ENCODE measurements at places on chromosomes 5 and 9.

GRCh38 chr5:136149891-136150290, 17.2 kb downstream of the SMAD5 start:
- no peak for DNase-seq

- DNase-seq: no peak
These were observed 128.5 kb upstream of the CDH10 start for GRCh38 chr5:24773261-24773660.

DNA sequence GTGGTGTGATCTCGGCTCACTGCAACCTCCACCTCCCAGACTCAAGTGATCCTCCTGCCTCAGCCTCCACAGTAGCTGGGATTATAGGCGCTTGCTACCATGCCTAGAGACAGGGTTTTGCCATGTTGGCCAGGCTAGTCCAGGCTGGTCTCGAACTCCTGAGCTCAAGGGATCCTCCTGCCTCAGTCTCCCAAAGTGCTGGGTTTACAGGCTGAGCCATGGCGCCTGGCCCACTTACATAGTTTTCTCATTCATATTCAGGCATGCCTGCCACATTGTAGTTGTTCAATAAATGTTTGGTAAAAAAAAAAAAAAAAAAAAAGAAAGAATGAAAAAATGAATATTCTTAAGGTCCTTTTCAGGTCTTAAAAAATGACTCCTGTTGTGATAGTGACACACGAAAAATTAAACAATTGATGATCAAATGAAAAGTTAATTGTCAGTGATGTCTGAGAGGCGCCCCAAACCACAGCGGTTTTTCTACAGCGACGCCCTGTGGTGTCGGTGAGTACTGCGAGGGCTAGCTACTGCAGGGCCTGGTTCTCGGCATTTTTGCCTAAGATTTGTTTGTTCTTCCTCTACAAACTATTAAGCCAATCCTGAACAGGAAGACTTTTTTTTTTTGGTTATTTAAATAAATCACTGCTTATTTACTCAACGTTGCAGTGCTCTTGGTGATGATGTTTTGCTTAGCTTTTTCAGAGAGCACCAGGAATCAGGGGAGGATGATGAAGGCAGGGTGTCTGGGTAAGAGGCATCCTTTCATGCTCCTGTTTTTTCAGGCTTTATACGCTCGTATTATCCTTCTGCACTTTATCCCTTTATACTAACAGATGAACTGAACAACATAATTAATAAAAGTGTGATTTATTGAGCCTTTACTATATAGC, 67.0 kb upstream of the DPYSL3 start:
- DNase-seq: no peak

DNA sequence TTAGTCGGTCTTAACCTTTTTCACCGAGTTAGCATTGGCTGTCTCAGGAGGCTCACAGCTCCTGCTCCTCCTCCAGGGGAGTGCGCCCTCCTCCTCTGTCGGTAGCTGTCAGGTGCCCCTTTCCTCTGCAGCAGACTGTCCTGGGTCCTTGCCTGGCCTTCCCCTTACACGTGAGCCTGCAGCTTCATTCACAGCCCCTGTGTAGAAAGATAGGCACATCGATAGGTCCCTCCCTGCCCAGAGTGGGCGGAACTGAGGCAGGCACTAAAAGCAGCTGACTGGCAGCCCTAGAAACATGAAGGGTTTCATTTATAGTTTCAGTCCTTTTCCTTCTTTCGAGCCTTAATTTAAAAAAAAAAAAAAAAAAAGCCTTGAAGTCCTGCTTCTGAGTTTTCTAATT, 17.2 kb downstream of the TENT4A start:
- peak; percentile 12 for DNase-seq

DNA sequence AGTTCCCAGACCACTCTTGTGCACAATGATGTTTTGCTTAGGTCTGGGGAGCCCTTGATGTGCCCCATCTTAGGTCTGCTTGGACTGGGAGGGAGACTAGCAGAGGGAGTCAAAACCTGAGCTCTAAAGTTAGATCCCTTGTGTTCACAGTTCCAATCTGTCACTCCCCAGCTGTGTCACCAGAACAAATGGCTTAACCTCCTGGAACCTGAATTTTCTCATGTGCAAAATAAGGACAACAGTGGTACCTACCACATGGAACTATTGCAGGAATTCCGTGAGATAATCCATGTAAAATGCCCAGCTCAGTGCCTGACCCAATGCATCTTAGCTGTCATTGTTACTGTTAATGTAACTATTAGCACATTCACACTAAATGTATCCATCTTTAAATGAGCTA, 45.5 kb downstream of the GALNT10 start:
- no peak for DNase-seq

DNA sequence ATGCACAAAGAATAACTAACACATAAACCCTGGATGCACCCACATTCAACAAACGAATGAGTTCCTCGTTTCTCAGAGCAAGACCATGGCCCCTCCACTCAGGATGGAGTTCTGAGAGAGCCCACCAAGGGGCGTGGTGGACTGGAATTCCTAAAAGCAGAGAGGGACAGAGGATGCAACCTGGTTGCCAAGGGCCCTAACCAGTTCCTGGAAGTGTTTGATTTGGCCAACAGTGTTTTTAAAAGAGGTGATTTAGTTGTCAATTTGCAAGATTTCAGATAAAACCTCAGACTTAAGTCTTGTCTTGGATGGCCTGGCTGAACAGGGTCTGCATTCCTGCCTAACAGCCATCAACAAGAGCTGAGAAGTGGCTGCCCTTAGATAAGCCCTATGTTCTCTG, 34.4 kb downstream of the GLRA1 start:
- no peak for DNase-seq

DNA sequence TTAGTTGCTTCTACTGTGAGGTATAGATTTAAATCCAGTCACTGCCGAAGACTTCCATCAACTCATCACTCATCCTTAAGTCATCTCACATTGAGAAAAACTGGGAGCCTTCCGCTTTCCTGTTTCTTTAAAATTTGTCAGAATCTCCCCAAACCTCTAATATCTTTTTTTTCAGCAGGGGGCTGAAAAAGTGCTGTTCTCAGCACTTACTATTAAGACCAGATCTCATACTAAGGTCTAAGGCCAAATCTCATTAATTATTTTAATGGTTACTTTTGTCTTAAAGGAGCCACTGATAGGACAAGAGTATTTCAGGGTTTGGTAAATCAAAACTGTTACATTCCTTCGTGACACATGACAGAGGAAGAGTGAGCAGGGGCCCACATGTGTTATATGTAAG, 134.6 kb upstream of the PRSS3 start:
- DNase-seq: no peak

DNA sequence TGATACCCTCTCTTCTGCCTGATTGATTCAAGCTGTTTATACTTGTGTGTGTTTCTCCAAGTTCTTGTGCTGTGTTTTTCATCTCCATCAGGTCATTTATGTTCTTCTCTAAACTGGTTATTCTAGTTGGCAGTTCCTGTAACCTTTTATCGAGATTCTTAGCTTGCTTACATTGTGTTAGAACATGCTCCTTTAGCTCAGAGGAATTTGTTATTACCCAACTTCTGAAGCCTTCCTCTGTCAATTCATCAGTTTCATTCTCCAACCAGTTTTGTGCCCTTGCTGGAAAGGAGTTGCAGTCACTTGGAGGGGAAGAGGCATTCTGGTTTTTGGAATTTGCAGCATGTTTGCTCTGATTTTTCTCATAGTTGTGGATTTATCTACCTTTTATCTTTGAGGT, 126.2 kb upstream of the FTMT start:
- no peak for DNase-seq

- no peak for DNase-seq
These were observed 55.6 kb upstream of the FCN2 start for GRCh38 chr9:134825025-134825424.

GRCh38 chr9:19642256-19642655, 146.6 kb downstream of the SLC24A2 start:
- DNase-seq: no peak

GRCh38 chr5:22372376-22372775, 480.8 kb downstream of the CDH12 start:
- DNase-seq: no peak

GRCh38 chr9:83307066-83307724, 231.0 kb downstream of the FRMD3 start:
- no peak for DNase-seq

- no peak for DNase-seq
These were observed 6.3 kb downstream of the QSOX2 start for GRCh38 chr9:136239135-136239982.

DNA sequence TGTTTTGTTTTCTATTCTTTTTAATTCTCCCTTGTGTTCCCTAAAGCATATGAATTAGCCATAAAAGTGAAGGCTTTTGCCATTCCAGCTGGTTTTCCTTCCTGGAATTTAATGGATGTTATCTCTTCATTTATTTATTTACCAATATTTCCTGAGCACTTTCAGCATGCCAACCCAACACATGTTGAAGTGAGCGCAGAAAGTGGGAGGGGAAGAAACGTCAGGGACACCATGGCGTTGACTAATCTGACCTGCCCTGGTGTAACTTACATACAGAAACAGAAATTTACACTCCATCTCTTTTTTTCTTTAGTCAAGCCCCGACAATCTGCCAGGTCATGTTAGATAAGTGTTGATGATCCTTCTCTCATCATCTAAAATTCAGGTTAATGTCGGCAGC, 247.5 kb downstream of the PCSK5 start:
- DNase-seq: no peak

GRCh38 chr9:137371946-137372651, 50.9 kb downstream of the EXD3 start:
- no peak for DNase-seq

DNA sequence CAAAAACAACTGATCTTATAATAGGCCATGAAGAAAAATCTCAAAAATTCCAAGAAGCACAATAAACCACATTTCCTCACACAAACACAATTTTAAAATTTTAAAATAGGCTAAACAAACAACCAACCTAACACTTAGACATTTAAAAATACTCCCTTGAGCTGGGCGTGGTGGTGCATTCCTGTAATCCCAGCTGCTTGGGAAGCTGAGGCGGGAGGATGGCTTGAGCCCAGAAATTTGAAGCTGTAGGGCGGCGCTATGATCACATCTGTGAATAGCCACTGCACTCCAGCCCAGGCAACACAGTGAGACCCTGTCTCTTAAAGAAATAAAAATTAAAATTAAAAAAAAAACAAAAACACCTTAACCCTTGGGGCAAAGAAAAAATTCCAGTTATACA, 36.9 kb upstream of the TESK1 start:
- no peak for DNase-seq

DNA sequence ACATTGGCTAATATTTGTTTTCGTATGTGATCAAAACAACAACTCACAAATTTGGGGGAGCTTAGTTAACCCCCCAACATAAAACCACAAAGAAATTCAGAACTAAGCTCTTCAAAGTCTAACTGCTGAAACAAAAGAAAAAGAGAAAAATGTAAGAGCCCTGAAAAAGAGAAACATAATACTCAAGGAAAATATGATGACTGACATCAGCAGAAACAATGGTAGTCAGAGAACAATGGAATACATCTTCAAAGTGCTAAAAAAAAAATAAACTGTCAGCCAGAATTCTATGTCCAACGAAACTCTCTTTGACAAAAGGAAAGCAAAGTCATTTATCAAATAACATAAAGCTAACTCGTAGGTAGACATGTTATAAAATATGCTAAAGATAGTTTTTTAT, 566.3 kb upstream of the GRAMD2B start:
- no peak for DNase-seq

GRCh38 chr5:150304481-150305081, 1.9 kb upstream of the ARSI start:
- DNase-seq: no peak

DNA sequence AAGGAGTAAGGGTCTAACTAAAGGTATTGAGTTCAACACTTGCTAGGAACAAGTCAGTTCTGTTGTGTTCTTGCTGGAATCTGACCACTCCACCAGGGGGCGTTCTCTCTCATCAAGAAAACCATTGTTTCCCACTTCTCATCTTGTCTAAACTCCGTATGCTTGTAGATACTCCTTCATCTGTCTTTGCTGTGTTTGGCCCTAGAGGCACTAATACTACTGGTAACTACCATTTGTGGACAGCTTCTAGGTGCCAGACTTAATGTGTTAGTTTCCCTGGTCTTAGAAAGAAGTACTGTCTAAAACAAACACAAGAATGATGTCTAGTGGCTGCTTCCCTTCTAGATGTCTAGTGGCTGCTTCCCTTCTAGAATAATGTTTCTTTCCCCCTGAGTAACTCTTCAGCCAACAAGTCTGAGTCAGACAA, 18.7 kb upstream of the PTPDC1 start:
- DNase-seq: peak; percentile 63

GRCh38 chr9:123614306-123615263, 258.6 kb downstream of the CRB2 start:
- no peak for DNase-seq

- no peak for DNase-seq
These were observed 164.9 kb upstream of the PAPPA start for GRCh38 chr9:115988701-115989100.

DNA sequence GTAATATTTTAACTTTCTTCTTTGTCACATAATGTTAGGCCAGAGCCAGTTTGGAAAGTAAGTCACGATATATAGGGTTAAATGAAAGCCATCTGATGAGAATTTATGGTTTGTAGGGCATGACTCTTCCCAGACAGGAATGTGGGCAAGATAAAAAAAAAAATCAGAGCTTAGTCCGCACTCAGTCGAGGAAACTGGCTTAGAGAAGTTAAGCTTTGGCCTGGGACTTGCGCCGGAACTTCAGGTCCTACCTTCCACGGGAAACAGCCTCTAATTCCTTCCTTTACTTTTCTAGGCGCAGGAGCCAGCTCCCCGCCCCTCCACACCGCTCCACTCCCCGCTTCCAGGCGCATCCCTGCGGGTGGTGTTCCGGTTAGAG, 475 bp downstream of the DDX31 start:
- no peak for DNase-seq

GRCh38 chr5:5430136-5430535, 7.7 kb downstream of the ICE1 start:
- DNase-seq: no peak

- DNase-seq: no peak
These were observed 62.4 kb upstream of the FSD1L start for GRCh38 chr9:105385381-105385985.

- no peak for DNase-seq
These were observed 23.9 kb downstream of the JMY start for GRCh38 chr5:79259810-79260209.

- no peak for DNase-seq
These were observed 244.8 kb upstream of the DMRT1 start for GRCh38 chr9:596703-597102.

- no peak for DNase-seq
These were observed 11.0 kb downstream of the SPINK14 start for GRCh38 chr5:148179234-148179824.

- DNase-seq: no peak
These were observed 12.5 kb downstream of the TRPM3 start for GRCh38 chr9:71108937-71109336.

DNA sequence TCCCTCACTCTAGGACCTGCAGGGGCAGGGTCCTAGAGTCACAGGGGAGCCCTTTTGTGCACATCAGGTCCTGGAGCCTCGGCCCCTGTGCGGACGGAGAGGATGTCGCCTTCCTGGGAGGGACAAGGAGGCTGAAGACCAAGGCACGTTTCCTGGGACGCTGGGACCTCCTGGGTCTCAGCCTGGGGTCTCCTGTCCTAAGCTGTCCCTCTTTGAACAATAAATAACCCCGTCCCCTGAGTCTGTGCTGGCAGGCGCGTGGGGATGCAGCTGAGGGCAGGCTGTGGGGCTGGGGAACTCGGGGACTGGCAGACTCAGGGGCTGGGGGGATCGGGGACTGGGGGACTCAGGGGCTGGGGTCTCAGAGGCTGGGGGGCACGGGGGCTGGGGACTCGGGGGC, 31.1 kb downstream of the PAEP start:
- no peak for DNase-seq

- DNase-seq: no peak
These were observed 13.2 kb downstream of the HNRNPH1 start for GRCh38 chr5:179610109-179610902.

- no peak for DNase-seq
These were observed 935.2 kb upstream of the TYRP1 start for GRCh38 chr9:11758016-11758415.

GRCh38 chr9:77712533-77713130, 64.5 kb upstream of the GNA14 start:
- no peak for DNase-seq

Measured in stimulated activated naive CD4-positive, alpha-beta T cell treated with Interleukin-2 at 50 U/mL for 16 hours (primary cell).